NCI-H187 treated with DMSO at 0.1 percent for 48 hours (cell line): ENCODE measurements at places on chromosomes 12 and 14.

DNA sequence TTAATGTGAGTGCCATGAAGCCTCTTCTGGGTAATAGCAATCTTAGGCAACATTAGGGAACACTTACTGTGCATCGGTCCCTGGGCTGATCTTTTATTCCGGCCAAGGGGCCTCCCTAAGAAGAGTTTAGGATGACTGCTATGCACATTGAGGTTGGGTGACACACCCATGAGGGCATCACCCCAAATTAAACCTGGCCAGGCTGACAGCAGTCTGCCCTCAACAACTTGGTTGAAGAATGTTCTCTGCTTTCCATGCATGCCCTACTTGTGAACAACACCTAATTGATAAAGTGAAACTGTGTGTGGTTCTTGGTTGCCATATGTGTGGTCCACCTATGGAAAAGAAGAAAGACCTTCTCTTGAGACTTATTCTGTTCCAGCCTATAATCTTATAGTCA, 1098.0 kb downstream of the BCL11B start:
- no peak for DNase-seq

DNA sequence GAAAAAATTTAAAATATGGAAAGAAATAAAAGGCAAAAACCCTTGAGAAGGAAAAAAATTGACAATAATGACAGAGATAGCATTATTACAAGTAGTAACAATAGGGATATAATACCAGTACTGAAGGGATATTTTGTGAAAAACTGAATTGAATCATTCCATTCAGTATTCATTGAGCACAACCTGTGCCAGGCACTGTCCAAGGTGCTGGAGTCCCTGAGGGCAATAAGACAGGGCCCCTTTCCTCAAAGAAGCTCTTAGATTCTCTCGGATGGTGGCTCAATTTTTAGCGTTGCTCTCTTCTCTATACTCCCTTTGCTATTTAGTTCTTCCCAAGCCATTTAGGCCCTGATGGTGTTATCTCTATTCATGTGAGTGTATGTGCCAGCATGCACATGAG, 34.3 kb upstream of the GAS2L3 start:
- DNase-seq, result no peak

- DNase-seq, result no peak
Observed at GRCh38 chr12:81222846-81223592, 145.1 kb downstream of the ACSS3 start.

GRCh38 chr14:76760331-76761135, 735 bp upstream of the VASH1 start:
- no peak for DNase-seq

DNA sequence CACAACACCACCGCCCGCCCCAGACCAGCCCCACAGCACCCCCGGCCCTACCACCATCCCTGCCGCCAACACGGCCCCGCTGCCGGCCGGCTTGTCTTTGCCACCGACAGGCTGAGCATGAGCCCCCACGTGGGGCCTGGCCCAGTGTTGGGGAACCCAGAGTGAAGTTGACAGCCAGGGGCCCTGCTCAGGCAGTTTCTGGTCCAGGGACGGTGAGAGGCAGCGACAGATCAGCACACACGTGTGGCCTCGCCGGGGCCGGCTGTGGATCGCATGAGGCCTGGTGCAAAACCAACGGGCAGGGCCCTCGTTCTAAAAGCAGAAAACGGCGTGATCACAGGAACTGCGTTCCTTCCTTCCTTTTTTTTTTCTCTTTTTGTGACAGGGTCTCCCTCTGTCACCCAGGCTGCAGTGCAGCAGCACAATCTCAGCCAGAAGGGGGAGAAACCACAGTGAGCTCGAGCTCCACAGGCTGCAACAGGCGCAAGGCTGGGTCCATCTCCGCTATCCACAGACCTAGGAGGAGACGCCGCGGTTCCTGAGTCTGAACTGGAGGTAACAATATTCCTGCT, 50.5 kb upstream of the FBRSL1 start:
- DNase-seq, result no peak

GRCh38 chr12:120956579-120957300, 21.6 kb upstream of the HNF1A start:
- DNase-seq, result no peak

- DNase-seq, result no peak
Observed at GRCh38 chr12:54974279-54974678, 10.3 kb downstream of the TESPA1 start.

DNA sequence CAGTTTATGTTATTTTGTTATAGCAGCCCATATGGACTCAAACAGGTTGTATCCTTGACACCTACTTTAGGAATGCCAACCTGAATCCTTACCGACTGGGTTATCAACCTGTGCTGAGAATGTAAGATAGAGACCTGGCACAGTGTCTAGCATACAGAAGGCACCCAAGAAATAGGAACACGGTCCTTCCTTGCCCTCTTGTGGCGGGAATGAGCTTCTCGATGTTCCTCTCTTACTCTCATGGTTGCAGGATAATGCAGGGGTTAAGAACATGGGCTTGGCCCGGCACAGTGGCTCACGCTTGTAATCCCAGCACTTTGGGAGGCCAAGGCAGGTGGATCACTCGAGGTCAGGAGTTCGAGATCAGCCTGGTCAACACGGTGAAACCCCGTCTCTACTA, 6.5 kb downstream of the C12orf43 start:
- no peak for DNase-seq

DNA sequence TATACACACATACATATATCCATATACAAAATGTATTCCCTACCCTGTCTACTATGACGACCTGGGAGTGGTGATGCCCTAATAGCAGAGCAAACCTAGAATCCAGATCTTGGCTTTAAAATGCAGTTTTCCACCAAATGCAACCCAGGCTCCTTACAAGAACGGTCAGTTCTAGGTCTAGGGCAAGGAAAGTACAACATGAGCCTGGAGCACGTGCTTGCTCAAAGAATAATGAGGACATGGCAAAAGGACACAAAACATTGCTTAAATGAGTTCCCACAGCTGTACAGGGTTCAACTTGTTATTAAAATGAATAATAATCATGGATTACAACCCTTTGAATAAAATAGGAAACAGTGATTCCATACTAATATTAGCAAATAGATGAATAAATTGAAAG, 94.7 kb downstream of the TMCC3 start:
- DNase-seq, result no peak

DNA sequence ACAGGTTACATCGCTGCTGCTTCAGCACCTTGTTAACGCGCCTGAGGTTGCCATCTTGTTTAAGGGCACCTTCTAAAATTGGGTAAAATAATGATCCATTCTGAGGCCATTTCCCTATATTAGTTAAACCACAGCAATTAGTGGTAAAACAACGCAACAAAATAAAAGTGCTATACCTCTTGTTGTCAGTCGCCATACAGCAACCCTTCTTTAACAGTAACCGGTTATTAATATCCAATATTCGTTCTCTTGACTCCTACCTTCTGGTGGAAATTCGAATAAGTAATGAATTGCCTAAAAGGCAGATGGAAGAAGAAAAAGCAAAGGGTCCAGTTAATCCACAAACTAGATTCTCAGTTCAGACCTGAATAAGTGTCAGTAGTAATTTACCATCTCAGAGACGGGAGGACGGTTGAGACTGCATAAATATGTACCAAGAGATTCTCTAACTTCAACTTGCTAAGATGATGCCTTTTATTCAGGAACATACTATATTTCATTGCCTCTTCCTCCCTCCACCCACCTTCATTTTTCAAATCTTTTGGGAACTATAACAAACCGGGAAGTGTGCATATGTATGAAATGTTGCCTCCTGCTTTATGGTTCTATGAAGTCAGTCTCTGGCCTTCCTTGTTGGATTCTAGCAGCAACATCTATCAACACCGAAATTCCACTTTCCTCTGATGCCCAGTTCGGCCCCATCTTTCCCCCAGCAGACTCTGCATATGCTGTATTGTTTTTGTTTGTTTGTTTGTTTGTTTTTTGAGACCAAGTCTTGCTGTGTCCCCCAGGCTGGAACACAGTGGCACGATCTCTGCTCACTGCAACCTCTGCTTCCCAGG, 824 bp upstream of the PSMB5 start:
- no peak for DNase-seq

DNA sequence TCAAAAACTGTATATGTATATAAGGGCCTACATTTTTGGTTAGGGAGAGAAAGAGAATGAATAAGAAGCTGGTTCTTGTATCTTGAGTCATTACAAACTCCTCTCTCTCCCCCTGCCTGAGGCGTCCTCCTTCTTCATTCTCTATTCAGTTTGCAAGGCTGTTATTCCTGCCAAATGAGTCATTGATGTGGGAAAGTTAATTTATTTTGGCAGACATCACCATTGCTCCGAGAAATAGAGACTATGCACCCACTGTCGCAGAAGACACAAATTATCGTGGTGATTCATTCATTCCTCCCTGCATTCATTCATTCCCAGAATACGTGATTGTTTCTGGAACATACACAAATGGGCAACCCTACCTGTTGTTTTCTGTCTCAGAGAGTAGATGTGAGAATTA, 112.5 kb upstream of the MED13L start:
- no peak for DNase-seq

- DNase-seq, result no peak
Observed at GRCh38 chr14:94396628-94397225, 8.3 kb upstream of the SERPINA1 start.

GRCh38 chr12:15933751-15934150, 22.6 kb downstream of the DERA start:
- no peak for DNase-seq

DNA sequence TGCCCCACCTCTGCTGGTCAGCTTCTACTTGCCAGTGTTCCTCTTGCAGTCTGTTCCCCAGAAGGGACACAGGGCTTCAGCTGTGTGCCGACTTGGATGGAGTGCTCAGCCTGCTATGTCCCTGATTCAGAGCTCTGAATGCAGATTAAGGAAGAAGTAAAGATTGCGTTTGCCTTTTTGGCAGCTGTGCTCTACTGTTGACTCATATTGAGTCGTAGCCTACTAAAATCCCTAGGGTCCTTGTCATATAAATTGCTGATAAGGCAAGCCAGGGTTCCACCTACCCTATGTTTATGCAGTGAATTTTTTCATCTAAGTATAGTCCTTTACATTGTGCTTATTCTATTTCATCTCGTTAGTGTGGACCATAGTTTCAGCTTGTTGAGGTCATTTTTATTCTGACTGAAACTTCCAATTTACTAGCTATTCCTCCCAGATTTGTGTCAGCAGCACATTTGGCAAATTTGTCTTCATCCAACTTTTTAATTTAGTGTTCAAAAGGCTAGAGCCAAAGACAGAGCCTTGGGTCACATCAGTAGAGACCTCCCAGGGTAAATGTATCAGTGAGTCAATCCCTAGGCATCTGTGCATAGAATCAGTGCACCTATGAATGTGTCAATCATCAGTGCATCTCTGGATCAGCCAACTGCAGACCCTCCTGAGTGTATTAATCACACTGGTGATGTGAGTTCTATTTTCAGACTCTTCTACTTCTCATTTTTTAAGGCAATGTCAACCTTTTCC, 31.9 kb downstream of the CACNA1C start:
- no peak for DNase-seq

GRCh38 chr12:115149279-115149678, 465.3 kb upstream of the TBX3 start:
- DNase-seq, result no peak

- no peak for DNase-seq
Observed at GRCh38 chr12:58695263-58695662, 225.0 kb downstream of the LRIG3 start.

DNA sequence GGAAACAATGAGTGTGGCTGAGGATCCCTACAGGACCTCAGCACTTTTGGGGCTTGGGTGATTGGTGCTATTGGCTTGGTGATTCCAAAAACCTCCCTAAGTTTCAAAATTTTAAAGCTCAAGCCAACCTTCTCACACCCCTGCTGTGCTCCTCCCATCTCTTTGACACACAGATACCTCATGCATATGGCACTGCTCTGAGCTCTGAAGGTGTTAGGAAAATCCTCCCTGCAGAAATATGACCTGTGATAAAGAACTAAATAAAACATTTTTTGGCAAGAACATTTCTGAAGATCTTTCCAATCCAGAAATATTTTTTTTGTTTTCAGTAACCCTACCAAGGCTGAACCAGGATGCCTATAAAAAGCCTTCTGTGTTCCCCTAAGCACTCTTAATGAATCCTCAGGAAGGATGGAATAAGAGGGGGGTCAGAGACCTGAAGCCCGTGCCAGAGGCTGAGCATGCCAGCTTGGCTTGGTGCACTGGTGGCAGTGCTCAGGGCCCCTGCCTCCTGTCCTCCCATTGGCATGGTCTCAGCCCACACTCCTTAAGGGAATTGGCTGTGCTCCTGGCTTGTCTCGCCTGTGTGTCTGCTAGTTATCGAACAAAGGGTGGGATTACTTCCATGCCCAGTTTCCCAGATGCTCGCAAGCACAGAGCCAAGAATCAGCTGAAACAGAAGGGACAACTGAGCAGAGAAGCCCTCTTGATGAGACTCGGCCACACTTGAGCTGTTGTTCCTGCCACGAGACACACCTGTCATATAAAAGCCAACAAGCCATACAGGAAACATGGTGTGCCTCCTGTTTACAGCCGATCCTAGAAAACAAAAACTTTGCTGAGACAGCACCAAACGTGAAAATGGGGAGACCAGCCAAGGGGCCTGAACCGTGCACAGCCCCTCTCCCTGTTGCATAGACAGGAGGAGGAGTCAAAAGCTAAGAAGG, 132.7 kb upstream of the EEA1 start:
- no peak for DNase-seq

GRCh38 chr12:19298836-19299605, 140.3 kb upstream of the AEBP2 start:
- no peak for DNase-seq

DNA sequence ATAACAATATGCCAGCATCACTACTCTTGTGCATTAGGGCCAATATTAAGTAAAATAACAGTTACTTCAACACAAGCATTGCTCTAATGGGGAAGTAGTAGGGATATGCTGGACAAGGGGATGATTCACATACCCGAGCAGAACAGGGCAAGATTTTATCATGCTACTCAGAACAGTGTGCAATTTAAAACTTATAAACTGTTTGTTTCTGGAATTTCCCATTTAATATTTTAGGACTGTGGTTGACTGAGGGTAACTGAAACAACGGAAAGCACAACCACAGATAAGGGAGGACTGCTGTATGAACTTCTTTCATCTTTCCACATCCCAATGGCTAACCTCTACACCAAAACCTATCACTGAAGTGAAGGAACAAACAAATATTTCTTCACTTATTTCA, 36.8 kb downstream of the SARNP start:
- DNase-seq, result no peak

DNA sequence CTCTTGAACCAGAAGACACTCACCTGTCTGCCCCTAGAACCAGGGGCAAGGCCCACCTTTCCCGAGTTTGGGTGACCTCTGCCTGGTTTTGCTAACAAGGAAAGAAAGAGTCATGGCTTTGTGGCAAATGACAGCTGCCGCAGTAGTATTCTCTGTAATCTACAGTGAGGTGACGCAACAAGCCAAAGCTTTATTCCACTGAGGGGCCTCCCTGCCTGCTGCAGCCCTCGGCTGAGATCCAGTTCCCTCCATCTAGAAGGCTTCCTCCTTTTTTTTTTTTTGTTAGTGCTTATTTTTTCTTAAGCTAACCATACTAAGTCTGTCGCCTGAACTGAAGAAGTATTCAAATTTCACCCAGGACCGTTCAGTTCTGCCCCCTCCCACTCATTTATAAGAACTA, 142.3 kb upstream of the TMCC3 start:
- DNase-seq, result no peak

- DNase-seq, result no peak
Observed at GRCh38 chr12:106794369-106794768, 19.9 kb downstream of the RIC8B start.
